ENCODE measurements at places on chromosomes 3 and 15.

DNA sequence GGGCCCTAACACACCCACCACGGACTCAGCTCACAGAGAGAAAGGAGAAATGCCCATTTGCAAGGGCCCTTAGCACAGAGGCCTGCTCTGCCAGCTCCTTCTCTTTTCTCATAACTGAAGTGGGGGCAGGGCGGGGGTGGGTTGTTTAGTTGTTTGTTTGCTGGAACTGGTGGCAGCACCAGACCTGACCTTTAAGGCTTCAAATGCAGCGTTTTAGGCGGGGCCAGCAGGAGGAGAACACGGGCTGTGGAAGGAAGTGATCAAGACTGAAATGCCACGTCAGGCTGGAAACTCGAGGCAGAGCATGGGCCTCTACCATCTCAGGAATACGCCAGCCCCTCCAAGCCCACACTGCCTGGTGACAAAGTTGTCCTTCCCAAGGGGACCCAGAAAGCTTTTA lies 9.3 kb downstream of the CACNA2D2 start:
- no peak for DNase-seq

- DNase-seq, result no peak
These were observed 225.2 kb upstream of the PRICKLE2 start for GRCh38 chr3:64450396-64450956.

GRCh38 chr15:59439576-59439975 lies 1.6 kb downstream of the FAM81A start:
- no peak for DNase-seq

GRCh38 chr3:13081603-13082360 lies 8.6 kb upstream of the IQSEC1 start:
- DNase-seq, result no peak

DNA sequence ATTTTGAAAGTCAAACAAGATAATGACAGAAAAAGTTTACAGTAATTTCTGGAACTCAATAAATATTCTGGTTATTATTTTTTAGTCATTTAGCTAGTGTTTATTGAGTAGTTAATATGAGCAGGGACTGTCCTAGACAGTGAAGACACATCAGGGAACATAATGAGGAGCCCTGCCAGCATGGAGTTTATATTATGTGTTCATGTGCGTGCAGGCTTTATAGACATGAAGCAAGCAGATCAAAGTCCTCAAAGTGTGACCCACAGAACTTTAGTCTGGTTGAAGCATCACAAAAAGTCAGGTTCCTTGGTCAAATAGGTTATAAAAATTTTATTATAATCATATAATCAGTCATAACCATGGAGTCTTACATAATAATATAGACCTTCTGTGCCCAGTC lies 289.3 kb downstream of the CLSTN2 start:
- DNase-seq, result no peak

DNA sequence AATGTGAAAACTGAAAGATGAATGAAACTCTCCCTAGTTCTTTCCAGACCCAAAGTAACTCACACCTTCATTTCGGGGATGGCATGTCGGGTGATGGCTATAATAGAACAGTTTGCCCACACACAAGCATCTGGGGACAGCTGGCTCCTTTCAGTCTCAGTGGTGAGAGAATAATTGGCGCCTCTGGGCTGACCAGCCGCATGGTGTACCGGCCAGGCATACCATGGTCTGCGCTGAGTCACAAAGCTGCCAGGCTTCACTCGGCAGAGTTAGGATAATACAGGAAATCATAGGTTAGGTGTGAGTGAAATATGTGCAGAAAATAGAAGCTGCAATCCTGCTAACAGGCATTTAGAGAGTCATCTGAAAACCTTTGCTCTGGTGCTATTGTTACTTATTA lies 80.4 kb upstream of the IGF1R start:
- no peak for DNase-seq

DNA sequence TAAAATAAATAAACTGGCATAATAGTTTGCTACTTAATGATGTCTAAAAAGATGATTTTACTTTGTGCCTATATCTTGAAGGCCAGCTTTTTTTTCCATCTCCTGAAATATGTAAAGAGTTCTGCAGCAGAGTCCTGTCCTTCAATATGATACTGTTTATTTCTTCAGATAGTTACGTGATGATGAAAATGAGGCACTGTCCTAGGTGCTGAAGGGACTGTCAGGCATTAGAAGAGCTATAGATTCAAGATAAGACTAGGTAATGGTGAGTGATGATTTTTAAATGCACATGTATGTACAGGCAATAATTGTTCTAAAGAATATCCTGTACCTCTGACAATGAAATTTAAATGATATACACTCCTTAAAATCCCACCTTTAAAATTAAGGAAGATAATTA lies 326.9 kb upstream of the DNAJC19 start:
- no peak for DNase-seq

- DNase-seq, result no peak
These were observed 235.8 kb upstream of the TMCO5A start for GRCh38 chr15:37698679-37699078.

- no peak for DNase-seq
These were observed 19.5 kb upstream of the LEKR1 start for GRCh38 chr3:156806698-156807097.

GRCh38 chr3:171064461-171064860 lies 37.9 kb upstream of the SLC2A2 start:
- no peak for DNase-seq

DNA sequence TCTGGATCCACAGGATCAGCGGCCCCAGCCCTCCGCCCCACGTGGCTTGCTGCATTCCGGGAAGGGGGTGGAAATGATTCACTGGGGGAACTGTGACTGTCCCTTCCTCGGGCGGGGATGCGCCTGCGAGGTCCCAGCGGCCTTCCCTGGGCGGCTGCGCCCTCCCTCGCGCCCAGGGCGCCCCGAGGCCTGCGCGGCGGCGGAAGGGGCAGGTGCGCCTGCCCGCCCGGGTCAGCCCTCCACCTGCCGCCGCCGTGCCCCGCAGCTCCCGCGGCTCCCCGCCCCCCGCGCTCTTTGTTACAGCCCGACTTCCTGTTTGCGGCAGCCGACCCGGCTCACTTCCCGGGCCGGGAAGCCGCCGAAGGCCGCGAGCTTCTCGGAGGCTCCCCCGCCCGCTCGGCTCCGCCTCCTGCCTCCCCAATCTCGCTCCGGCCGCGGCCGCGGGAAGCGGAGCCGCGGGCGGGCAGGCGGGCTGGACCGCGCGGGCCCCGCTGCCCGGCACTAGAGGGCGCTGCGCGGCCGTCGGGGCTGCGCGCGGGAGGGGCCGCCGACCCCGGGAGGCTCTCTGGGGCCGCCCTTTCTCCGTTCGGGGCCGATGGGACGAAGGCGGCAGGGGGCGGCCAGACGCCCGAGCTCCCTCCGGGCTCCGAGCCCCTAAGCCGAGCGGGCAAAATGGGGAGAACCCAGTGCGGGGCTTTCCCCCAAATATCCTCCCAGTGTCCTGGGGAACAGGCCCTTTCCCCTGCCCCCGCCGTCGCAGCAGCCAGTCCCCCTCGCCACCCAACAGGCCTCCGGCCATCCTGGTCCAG lies 11.5 kb upstream of the CHAC1 start:
- DNase-seq, result peak; percentile 46

- no peak for DNase-seq
These were observed 525 bp upstream of the FSTL1 start for GRCh38 chr3:120451272-120451761.

GRCh38 chr3:112734171-112734570 lies 93.2 kb upstream of the CCDC80 start:
- no peak for DNase-seq

GRCh38 chr3:186002884-186003472 lies 65.2 kb upstream of the TRA2B start:
- DNase-seq, result no peak

Data from central memory CD8-positive, alpha-beta T cell (primary cell).